Left ventricle myocardium inferior (tissue), 1 donor: ENCODE measurements at places on chromosomes 13 and 19.

GRCh38 chr19:9362905-9363304 is at the start of gene ZNF177:
Gene ZNF177 (plus strand): TSS chr19:9363013. CDS start chr19:9378312, 15,299 bp downstream.
- peak within 1 kb of the TSS; percentile 52 for H3K4me3 ChIP-seq
- peaks cover 88% of the 10 kb centered on the region for H3K36me3 ChIP-seq
- H3K27ac ChIP-seq: no peak within 1 kb of the TSS
- no peak for DNase-seq

DNA sequence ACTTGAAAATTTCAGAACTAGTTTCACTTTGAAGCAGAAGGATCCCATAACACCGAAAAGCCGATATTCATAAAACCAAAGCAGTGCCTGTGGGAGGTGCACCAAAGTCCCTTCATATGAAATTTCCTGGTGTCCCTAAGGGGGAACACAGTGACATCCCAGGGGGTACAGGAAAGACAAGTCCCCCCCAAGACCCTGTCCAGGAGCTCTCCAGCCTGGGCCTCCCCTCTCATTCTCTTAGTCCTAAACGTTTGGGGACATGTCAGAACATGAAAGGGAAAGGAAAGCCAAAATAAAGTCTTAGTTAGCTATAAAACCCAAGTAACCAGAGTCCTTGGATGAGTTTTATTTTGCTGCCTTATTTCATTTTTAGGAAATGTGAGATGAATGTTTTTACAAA is 56.6 kb downstream of the MRPL57 start:
- peak overlapping the region; percentile 44 for H3K27ac ChIP-seq
- H3K36me3 ChIP-seq: no peaks in the 10 kb centered on the region
- peak overlapping the region; percentile 17 for H3K4me3 ChIP-seq
- DNase-seq: no peak

GRCh38 chr13:76708138-76708688 is 178.0 kb downstream of the KCTD12 start:
- peaks cover 26% of the 10 kb centered on the region for H3K4me1 ChIP-seq
- H3K36me3 ChIP-seq: no peaks in the 10 kb centered on the region
- no peak overlapping the region for H3K4me3 ChIP-seq
- H3K27me3 ChIP-seq: no peaks in the 10 kb centered on the region

DNA sequence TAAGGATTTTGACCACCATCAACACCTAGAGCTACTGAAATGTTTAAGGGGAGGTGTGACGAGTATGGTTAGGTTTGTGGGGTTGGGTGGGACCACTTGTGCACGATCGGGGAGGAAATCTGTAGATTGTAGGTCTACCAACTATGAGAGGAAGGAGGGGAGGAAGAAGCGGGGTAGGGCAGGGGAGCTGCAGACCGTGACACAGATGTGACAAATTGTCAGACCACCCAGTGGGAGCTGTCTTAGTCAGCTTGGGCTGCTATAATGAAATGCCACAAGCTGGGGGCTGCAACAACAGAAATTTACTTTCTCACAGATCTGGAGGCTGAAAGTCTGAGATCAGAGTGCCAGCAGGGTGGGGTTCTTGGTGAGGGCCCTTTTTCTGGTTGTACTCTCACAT is 62.2 kb upstream of the ARGLU1 start:
- H3K36me3 ChIP-seq: no peaks in the 10 kb centered on the region
- H3K27me3 ChIP-seq: peaks cover under 1% of the 10 kb centered on the region
- peaks cover 19% of the 10 kb centered on the region for H3K4me1 ChIP-seq
- no peak for DNase-seq
- H3K27ac ChIP-seq: no peak overlapping the region

DNA sequence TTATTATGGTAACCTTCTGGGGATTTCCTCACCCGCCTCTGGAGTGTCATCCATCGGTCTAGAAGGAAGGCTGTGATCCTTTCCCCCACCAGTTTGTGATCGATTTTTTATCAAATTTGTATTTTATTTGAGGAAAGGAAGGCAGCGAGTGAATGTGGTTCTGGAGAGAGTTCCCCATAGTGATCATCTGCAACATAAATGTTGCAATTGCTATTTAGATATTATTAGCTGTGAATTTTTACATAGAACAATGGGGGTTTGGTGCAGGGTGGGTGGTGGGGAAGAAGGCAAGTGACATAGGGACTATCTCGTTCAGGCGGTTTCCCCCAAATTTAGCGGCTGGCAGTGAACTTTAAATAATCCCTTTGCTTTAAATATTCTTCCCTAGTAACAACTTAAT is 1.2 kb downstream of the CDK8 start:
- no peak for DNase-seq
- H3K27ac ChIP-seq: peak overlapping the region; percentile 94

DNA sequence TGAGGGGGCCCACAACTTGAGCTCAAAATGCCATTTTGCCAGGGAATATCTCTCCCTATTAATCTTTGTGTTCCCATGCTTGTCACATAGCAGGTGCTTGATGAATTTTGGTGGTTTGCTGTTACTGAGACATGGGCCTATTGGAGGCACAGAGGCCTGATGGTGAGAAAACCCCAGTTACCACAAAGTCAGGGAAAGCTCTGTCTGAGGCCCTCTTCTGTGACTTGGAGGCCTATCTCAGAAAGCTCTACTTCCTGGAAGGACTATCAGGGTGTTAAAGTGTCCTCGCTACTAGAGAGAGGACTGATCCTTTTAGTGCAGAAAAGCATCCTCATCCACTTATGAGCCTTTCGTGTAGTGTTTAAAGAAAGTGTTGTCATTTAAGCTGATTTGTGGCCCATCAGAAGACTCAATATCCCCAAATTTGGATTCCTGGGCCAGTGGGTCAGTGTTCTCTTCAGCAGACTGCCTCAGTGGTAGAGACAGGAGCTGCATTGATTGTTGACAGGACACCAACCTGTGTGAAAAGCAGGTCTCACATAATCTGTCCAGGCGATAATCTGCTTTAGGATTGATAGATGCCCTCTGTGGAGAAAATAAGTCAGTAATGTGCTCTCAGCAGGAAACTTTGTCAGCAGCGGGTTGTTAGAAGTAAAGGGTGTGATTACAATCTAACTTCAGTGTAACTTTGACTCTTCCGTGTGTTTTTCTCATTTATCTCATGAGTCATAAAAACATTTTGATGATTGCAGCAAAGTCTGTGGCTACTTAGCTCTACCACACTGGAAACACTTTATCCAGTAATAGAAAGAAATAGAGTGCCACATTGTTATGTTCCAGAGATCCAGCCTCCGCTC is 121.0 kb downstream of the AKAP11 start:
- DNase-seq: no peak
- peaks cover 34% of the 10 kb centered on the region for H3K27me3 ChIP-seq
- H3K36me3 ChIP-seq: no peaks in the 10 kb centered on the region
- no peak overlapping the region for H3K27ac ChIP-seq

DNA sequence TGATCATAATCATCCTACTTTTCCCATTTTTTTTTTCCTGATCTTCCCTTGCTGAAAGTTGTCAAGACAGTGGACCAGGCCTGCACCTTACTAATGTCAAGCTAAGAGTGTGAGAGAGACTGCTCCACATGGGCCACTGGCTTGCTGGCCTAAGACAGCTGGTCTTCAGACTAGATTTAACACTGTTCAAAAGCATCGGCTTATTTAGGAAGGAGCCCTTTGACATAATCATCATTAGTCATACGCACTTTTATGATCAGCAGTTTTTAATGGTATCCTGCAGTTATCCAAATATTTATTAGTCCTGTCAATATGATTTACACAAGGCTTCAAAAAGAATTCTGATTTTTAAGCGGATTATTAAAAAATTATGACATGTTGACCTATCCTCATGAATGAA is 270.6 kb downstream of the DNAJC15 start:
- H3K36me3 ChIP-seq: no peaks in the 10 kb centered on the region
- H3K4me1 ChIP-seq: peaks cover 21% of the 10 kb centered on the region
- no peak overlapping the region for H3K27ac ChIP-seq
- DNase-seq: no peak

DNA sequence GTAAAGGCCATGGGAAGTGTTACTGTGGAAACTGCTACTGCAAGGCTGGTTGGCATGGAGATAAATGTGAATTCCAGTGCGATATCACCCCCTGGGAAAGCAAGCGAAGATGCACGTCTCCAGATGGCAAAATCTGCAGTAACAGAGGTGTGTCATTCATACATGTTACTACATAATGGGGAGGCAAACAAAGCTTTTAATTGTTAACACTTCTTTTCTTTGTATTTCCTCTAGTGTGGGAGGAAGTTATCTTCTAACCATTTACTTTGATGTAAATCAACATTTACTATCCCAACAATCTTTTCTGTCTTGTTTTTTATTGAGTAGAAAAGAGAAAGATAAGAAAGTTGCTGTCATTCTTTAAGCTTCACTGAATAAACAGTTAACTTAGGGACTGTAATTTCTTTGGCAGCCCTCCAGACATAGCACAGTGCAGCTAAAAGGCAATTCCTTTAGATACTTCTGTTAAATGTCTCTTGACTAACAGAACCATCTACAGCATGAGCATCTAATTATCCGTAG is 126.9 kb downstream of the ITGBL1 start:
- H3K36me3 ChIP-seq: no peaks in the 10 kb centered on the region
- no peaks in the 10 kb centered on the region for H3K27me3 ChIP-seq
- H3K4me1 ChIP-seq: no peaks in the 10 kb centered on the region
- DNase-seq: no peak

- H3K36me3 ChIP-seq: peaks cover 34% of the 10 kb centered on the region
- no peak overlapping the region for H3K27ac ChIP-seq
- peaks cover 29% of the 10 kb centered on the region for H3K4me1 ChIP-seq
- H3K4me3 ChIP-seq: peak overlapping the region; percentile 72
- H3K27me3 ChIP-seq: no peaks in the 10 kb centered on the region
- no peak for DNase-seq
These were observed 32.7 kb downstream of the ZNF45 start for GRCh38 chr19:43902399-43902798.

DNA sequence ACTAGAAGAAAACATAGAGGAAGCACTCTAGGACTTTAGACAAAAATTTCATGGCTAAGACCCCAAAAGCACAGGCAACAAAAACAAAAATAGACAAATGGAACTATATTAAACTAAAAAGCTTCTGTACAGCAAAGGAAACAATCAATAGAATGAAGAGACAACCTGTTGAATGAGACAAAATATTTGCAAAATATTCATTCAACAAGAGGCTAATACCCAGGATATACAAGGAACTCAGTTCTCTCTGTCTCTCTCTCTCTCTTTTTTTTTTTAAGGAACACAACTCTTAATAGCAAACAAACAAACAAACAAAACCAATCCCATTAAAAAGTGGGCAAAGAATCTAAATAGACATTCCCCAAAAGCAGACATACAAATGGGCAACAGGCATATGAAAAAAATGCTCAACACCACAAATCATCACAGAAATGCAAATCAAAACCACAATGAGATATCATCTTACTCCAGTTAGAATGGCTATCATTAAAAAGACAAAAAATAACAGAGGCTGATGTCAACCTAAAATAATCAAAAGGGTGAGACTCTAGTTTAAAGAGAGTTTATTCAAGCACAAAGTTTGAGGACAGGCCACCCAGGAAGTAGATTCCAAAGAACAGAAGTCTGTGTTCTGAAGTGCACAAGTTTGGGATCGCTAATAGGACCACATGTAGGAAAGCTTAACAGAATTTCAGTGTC is 27.1 kb upstream of the SLC7A9 start:
- no peak for DNase-seq
- peaks cover 94% of the 10 kb centered on the region for H3K36me3 ChIP-seq
- H3K4me1 ChIP-seq: no peaks in the 10 kb centered on the region
- no peak overlapping the region for H3K27ac ChIP-seq

DNA sequence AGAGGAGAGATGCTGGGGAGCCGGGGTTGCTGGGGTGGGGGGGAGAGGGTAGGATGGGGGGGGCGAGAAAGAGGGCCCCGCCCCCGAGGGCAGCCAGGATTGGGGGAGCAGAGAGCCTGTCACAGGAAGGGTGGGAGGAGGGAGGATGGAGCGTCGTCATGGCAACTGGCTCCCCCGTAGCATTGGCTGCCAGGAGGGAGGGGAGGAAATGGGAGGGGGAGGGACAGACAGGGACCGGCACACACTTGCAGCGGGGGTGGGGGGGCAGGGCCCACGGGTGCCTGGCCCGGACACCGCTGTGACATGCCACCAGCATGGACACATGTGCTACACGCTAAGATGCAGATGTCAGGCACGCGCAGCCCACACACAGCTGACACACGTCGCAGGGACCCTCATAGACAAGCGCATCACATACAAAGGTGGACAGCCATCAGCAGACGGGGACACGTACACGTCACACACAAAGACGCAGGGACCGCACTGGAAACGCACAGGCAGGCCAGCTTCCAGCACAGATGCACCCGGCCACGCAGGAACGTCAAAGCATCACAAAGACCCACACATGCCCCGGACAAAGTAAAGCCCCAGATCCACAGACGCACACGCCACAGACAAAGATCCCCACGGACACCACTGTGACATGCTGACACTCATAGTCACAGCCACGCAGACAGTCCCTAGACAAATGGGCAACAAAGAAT is at the start of gene LMTK3:
Gene LMTK3 (minus strand): TSS at position 36 of the 704 bp plus-strand sequence. CDS start 259 bp downstream, outside the sequence.
- no peak for DNase-seq
- H3K27me3 ChIP-seq: peaks cover 48% of the 10 kb centered on the region
- H3K27ac ChIP-seq: no peak within 1 kb of the TSS
- H3K4me1 ChIP-seq: peaks cover 17% of the 10 kb centered on the region

GRCh38 chr19:18879579-18880373 is 16.2 kb downstream of the CERS1 start:
- no peaks in the 10 kb centered on the region for H3K4me1 ChIP-seq
- no peak for DNase-seq
- no peaks in the 10 kb centered on the region for H3K27me3 ChIP-seq
- no peaks in the 10 kb centered on the region for H3K36me3 ChIP-seq

DNA sequence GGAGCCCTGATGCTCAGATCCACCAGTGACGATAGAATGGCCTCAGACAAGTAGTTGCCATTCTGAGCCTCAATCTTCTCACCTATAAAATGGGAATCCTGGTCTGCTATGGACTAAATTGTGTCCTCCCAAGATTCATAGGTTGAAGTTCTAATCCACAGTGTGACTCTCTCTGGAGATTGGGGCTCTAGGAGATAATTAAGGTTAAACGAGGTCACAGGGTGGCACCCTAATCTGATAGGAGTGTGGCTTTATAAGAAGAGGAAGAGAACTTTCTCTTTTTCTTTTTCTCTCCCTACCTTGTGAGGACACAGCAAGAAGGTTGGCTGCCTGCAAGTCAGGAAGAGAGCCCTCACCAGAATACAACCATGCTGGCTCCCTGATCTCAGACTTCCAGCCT is 214.1 kb downstream of the KATNAL1 start:
- peaks cover 23% of the 10 kb centered on the region for H3K27me3 ChIP-seq
- no peak overlapping the region for H3K4me3 ChIP-seq
- H3K4me1 ChIP-seq: no peaks in the 10 kb centered on the region
- no peak for DNase-seq

GRCh38 chr13:22915442-22916082 is 265.2 kb upstream of the SGCG start:
- peak; percentile 38 for DNase-seq
- H3K4me3 ChIP-seq: peak overlapping the region; percentile 75
- H3K36me3 ChIP-seq: no peaks in the 10 kb centered on the region
- peaks cover 19% of the 10 kb centered on the region for H3K27me3 ChIP-seq
- no peak overlapping the region for H3K27ac ChIP-seq
- H3K4me1 ChIP-seq: peaks cover 8% of the 10 kb centered on the region

GRCh38 chr13:103514188-103514587 is 448.0 kb upstream of the SLC10A2 start:
- no peak overlapping the region for H3K4me3 ChIP-seq
- no peak for DNase-seq
- no peaks in the 10 kb centered on the region for H3K27me3 ChIP-seq
- H3K36me3 ChIP-seq: no peaks in the 10 kb centered on the region
- H3K27ac ChIP-seq: no peak overlapping the region
